ENCODE measurements at places on chromosomes 2 and 18.

DNA sequence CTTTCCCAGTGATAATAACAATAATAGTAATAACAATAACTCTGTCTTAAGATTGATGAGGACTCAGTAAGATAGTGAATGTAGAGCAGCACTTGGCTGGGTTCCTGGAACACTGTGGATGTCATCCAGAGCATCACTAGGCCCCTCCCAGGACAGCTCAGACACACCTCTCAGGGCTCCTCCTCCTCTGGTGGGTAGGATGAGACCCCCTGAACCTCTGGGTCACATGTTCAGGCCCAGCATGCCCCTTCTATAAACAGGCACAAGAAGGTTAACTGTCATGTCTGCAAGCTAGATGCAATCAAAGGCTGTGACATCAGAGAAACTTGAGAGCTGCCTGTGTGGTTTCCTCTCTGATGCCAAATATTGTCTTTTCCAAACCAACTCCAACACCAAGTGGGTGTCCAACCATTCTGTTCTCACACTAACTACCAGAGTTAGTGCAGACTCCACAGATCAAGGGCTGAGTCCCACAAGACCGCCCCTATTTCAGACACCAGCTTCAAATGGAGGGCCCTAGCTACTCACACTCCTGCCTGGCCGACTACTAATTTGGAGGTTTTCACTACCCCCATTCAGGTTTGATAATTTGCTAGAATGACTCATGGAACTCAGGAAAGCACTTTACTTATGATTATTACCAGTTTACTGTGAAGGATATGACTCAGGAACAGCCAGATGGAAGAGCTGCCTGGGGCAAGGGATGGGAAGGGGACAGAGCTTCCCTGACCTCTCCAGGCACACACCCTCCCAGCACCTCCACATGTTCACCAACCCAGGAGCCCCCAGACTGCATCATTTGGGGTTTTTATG is 46.4 kb upstream of the BZW1 start:
- no peak for DNase-seq

DNA sequence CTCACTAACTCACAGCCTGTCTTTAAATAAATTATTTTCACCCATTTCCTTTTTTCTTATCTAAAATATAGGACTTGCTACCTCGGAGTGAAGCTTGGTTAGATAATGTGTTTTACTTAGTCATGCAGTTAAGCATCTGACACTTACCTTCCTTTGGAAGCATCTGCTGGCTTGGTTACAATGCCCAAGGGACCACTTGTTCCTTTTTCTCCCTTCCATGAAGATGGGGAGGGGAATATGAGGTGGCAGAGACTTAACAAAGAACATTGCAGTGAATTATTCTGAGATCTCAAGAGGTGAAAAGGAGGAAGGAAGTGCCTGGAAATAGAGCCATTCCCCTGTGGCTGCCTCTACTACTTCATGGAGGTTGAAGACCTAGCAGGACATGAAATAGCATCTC is 145.4 kb upstream of the FOSL2 start:
- no peak for DNase-seq

GRCh38 chr2:75317316-75317715 is 118.0 kb upstream of the TACR1 start:
- no peak for DNase-seq

DNA sequence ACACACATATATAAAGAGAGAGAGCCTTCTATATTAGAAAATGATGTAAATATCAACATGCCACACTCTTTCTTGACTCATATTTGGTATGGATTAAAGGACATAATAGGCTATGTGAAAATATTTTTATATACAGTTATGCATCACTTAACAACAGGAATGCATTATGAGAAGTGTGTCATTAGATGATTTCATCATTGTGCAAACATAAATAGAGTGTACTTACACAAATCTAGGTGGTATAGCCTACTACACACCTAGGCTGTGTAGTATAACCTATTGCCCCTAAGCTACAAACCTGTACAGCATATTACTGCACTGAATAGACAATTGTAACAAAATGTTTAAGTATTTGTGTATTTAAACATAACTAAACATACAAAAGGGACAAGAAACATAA is 354.8 kb upstream of the CNTNAP5 start:
- no peak for DNase-seq

GRCh38 chr2:236507393-236508085 is 62.1 kb upstream of the ACKR3 start:
- DNase-seq, result peak; percentile 70

- no peak for DNase-seq
Measured at GRCh38 chr2:129729011-129729410, 250.5 kb upstream of the RAB6C start.

GRCh38 chr2:39443009-39443408 is 5.9 kb upstream of the MAP4K3 start:
- DNase-seq, result no peak

DNA sequence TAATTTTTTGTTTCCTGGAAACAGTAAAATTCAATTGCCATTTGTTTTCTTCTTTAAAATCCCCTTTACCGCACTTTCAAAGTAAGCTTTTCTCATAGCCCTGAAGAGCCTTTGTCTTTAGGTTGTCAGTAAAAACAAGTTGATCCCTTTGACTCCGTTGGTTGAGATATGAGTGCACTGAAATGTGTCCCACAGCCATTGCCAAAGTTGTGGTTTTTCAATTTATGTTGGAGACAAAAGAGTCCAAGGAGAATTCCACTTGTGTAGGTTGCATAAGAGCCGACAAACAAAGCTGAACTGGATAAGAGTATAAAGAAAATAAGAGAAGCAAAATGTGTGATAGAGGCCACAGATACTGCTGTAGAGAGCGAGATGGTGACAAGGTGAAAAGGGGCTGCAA is 26.1 kb upstream of the HNMT start:
- DNase-seq, result no peak

DNA sequence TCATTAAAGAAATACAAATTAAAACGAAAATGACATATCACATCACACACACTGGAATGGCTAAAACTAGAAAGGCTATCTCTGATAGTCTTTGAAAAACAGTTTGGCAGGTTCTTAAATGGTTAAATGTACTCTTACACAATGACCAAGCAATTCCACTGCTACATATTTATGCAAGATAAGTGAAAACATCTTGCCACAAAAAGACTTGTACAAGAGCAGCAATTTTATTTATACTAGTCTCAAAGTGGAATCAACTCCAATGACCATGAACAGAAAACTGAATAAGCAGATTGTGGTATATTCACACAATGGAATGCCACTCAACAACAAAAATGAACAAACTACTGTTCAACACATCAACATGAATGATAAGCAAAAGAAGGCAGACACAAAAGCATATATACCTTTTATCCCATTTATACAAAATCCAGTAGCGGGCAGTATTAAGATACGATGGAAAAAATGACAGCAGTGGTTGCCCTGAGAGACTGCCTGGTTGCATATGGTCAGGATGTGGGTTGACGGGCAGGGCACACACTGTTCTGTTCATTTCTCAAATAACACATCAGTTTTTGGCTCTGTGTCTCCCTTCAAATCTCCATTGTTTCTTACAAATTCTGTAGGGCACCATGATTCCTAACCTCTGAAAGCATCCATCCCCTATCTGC is 25.4 kb downstream of the SP100 start:
- peak; percentile 46 for DNase-seq
